NCI-H524 (cell line): ENCODE measurements at places on chromosomes 4 and X.

DNA sequence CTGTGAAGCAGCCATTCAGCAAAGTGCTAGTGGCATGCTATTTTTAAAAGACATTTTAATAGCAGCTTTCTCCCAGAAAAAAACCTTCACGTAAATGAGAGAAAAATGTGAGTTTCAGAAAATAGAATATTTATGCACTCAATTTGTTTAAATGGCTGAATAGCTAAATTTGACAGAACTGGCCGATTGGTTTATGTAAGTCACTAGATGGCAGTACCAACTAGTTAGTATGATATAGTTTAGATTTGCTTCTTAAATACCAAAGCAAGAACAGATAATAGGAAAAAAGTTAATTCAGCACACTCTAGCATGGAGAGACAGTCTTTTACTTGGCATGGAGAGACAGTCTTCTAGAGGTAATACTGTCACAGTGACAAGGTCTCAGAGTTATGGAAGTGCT lies 250.1 kb downstream of the SNCA start:
- DNase-seq, result no peak

DNA sequence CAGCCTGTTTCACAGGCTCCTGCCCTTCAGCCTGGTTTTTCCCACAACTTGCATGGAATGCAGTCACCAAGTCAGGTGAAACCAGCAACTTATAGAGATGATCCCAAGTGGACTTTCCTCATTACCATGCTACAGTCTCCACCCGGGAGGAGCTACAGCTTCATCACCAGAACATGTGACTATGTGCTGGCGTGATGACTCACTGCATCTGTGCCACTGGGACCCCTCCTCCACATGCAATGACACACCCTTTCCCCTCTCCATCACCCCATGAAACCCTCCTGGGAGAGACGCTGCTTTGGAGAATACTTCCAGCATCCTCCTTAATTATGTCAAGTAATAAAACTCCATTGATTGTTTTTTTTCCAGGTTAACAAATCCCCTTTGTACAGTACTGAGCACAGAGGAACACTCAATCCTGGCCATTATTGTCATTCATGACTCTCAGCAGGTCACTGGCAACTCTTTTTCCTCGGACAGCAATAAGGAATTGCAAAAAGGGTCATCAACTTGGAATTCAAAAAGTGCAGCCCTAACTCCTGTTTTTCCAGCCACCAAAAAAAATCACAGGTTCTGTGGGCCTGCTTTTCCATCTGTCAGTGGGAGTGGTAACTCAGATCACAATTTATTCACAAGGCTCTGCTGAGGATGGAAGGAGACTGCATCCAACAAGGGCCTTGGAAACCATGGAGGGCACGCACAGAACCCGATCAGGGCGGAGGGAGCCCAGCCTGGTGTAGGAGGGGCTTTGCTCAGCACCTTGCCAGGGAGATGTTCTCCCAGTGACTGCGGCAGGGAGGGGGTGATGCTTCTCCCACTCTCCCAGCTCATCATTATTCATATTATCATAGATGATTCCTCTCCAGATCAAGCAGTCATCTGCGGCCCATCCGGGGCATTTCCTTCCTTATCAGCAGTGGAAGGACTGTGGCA lies 17.4 kb downstream of the QDPR start:
- DNase-seq, result no peak

GRCh38 chr4:156242390-156242789 lies 288.7 kb upstream of the CTSO start:
- DNase-seq, result no peak

- DNase-seq, result no peak
Observed at GRCh38 chr4:160818571-160818970, 1345.2 kb downstream of the FSTL5 start.

GRCh38 chr4:59841698-59842097 lies 1358.4 kb upstream of the ADGRL3 start:
- DNase-seq, result no peak

- DNase-seq, result no peak
Observed at GRCh38 chr4:82419451-82419850, 10.8 kb downstream of the HNRNPDL start.

DNA sequence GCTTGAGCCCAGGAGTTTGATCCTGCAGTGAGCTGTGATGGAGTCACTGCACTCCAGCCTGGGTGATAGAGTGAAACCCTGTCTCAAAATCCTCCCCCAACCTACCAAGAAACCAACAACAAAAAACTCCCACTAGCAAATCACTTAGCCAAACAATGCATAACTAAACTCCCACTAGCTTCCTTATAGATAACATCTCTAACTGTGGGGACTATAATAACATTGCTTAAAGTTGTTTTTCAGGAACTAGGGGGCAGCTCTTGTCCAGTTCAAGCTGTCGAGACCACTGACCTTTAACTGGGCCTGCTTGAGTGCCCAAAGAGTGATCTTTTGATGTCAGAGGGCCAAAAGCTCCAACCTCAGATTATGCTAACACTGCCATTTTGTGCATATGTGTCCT lies 81.7 kb downstream of the FREM3 start:
- DNase-seq, result no peak

DNA sequence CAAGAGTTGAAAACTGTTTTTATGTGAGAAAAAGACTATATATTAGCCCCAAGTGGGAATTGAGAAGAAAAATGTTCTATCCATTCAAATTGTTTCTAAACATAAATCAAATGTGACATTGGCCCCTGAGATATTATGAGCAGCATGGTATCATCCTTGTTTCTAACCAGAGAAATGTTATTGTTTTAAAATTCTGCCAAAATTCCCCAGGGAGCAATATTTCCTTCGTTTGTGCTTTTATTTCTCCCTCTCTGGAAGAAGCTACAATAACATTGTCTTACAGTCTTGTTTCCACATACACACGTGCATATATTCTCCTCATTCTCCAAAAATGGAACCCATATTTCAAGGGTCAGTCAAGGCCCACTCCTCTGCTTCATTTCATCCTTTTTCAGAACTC lies 46.7 kb downstream of the MAGEB17 start:
- no peak for DNase-seq
